Fibroblast of the aortic adventitia (primary cell): ENCODE measurements at places on chromosomes 3 and 15. TPM values are rescaled to one million over a fixed set of nuclear protein-coding genes. Genes with fewer than 3 reads are reported as not detected.

GRCh38 chr3:67461667-67462142 lies 192.7 kb downstream of the SUCLG2 start:
- peak; percentile 37 for DNase-seq

- no peak for DNase-seq
Observed at GRCh38 chr3:9617056-9617455, 32.2 kb upstream of the MTMR14 start.

The TERC gene
- 124 and 230 TPM in 2 replicates for total RNA-seq

DNA sequence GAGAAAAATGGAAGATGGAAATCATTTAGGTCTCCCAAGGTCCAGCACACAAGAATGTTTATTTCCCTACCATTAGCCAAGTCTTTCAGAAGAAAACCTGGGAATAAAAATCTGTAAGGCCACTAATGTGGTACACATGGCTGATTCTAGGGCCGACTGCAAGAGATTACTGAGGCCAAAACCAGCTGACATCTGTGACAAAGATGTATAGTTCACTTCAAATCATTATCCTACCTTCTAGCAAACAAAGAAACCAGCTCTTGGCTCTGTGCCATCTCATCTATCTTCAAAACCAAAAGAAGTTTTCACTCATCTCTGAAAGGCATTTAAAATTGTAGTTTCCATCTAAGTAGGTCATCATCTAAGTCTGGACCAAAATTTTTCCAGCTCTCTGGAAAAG lies 43.9 kb downstream of the ERC2 start:
- DNase-seq, result no peak

DNA sequence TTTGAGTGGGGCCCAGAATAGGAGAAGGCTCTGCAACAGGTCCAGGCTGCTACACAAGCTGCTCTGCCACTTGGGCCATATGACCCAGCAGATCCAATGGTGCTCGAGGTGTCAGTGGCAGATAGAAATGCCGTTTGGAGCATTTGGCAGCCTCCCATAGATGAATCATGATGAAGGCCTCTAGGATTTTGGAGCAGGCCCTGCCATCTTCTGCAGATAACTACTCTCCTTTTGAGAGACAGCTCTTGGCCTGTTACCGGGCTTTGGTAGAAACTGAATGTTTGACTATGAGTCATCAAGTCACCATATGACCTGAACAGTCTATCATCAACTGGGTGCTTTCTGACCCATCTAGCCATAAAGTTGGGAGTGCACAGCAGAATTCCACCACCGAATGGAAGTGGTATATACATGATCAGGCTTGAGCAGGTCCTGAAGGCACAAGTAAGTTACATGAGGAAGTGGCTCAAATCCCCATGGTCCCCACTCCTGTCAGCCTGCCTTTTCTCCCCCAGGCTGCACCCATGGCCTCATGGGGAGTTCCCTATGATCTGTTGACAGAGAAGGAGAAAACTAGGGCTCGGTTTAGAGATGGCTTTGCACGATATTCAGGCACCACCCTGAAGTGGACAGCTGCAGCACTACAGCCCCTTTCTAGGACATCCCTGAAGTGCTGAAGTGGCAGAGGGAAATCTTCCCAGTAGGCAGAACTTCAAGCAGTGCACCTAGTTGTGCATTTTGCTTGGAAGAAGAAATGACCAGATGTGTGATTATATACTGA lies 971.4 kb downstream of the MCTP2 start:
- DNase-seq, result peak; percentile 5

- DNase-seq, result no peak
Observed at GRCh38 chr3:143581972-143582722, 266.1 kb downstream of the SLC9A9 start.

- peak; percentile 48 for DNase-seq
Observed at GRCh38 chr3:149366941-149367840, 10.3 kb downstream of the TM4SF1 start.

GRCh38 chr3:115102046-115102445 lies 45.0 kb downstream of the ZBTB20 start:
- no peak for DNase-seq

DNA sequence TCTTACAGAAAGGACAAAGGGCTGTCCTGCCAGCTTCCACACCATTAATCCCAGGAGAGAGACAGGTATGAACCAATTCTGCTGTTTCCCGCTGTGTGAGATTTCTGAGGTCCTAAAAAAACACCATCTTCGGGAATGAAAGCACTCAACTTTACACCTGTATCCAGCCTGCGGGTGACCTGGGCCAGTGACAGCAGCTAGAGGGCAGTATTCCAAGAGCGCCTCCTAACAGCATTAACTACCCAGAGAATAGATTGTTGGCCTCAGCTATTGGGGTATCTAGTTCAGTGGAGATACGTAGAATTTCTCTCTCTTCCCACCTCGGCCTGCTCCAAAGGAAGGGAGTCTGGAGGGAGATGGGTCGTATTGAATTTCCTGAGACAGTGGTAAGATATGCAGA lies 55.1 kb downstream of the WDR76 start:
- DNase-seq, result no peak

DNA sequence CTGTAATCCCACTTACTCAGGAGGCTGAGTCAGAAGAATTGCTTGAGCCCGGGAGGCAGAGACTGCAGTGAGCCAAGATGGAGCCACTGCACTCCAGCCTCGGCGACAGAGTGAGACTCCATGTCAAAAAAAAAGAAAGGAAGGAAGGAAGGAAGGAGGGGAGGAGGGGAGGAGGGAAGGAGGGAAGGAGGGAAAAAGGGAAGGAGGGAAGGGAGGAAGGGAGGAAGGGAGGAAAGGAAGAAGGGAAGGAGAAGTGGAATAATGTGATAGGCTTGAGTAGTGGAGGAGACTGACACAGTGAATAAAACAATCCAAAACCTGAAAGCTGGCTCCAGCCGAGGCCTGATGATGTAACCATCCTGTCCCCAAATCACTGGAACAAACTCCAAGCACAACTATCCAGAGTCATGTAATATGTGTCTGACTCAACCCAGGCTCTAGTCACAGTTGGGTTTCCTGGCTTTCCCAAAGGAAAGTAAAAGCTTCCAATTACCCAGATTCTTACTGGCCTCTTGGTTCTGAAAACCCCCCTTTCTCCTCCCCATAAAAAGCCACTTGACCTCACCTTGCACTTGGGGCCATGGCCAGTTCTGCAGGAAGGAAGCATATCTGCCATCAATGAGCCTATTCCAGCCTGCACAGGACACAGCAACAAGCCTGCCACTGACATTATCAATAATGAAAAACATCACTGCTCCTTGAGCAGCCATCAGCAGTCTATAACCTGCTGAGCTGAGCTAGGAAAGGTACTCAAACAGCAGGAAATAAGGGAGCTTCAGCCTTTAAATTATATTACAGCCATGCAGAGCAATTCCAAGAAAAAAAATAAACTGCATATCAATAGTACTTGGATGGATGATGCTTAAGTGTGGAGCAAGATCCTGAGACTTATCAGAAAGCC lies 48.3 kb downstream of the MB21D2 start:
- peak; percentile 59 for DNase-seq

The MYZAP gene
- total RNA-seq, result not detected in 2 replicates

The USF3 gene
- total RNA-seq, result 4.5 and 12.9 TPM in 2 replicates

DNA sequence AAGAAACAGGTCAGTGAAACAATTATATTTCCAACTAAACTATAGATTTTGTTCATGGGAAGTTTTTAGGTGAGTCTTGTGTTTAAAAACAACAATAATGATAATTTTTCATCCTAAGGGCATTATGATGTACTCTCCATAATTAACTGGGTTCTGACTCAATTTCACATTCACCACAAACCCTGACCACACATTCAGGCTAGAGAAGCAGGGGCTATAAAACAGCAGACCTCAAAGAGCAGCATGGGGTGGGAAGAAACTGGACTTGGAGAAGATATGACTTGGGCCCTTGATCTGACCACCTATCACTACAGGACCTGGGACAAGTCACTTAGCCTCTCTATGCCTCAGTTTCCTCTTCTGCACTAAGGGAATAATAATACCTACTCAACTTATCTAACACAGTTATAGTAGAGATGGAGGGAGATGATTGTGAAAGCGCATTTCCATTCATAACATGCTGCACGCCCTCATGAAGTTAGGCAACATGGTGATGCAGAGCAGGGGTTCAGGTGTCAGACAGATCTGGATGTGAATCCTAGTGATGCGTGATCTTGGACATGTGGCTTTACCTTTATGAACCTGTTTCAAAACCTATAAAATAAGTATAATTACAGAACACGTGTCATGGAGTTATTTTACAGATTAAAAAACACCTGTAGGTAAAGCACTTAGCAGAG lies 63.0 kb upstream of the ACP3 start:
- DNase-seq, result no peak

The PHLDB2 gene
- 61.9 and 79.2 TPM in 2 replicates for total RNA-seq

- peak; percentile 52 for DNase-seq
Observed at GRCh38 chr3:157073810-157074209, 86.1 kb downstream of the CCNL1 start.

DNA sequence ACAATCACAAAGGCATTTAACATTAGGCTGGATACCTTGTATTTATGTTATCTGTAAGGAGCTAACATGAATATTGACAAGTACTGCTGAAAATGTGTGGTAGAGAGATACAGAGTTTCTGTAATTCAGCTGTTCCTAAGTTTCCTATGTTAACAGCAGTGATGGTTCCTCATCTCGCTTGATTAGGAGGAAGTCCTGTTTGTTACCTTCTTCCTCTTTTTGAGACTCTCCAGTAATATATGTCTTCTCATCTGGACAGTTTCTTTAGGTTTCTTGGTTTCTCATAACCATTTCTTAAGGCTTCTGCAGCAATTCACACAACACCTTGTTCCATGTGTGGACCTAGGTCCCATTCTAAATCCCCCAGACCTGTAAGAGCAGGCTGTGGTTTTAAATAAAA lies 11.4 kb upstream of the PEX5L start:
- no peak for DNase-seq

DNA sequence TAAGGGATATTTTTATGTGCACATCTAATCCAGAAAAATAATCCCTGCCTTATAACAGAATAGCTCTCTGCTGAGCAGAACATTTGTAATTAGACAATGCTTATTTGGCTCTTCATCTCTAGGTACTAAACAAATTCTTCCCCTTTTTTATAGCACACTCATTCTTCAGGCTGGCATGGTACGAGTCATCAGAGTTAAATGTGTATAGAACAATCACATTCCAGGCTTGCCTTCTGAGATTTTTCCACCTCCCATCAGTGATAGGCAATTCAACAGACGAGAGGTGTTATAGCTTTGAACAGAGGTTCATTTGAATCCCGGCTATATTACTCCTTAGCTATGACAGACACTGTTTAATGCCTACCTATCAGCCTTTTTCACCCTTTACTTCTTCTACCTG lies 21.4 kb upstream of the SPPL2A start:
- DNase-seq, result peak; percentile 7

- no peak for DNase-seq
Observed at GRCh38 chr3:72738752-72739530, 109.3 kb downstream of the SHQ1 start.

DNA sequence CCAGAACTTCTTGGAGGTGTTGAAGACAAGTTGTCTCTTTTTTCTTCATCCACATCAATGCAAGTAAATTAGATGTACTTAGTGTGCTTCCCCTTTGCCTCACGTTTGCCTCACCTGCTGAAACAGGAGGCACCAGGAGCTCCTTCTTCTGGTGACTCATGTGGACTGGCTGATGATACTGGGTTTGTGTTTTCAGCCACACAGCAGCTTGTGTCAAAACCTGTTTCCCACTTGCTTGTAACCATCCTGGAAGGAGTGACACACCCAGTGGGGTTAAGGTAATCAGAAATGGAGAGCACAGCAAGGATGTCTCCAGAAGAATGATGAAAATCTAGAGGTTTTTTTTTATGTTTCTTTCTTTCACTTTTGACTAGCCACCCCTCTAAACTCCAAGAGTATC lies 143.3 kb upstream of the RBMS3 start:
- DNase-seq, result no peak

The SLC38A3 gene
- total RNA-seq, result 0.27 TPM in 1 of 2 replicates, not detected in the other

The IL17RE gene
- 1.5 and 3.1 TPM in 2 replicates for total RNA-seq

DNA sequence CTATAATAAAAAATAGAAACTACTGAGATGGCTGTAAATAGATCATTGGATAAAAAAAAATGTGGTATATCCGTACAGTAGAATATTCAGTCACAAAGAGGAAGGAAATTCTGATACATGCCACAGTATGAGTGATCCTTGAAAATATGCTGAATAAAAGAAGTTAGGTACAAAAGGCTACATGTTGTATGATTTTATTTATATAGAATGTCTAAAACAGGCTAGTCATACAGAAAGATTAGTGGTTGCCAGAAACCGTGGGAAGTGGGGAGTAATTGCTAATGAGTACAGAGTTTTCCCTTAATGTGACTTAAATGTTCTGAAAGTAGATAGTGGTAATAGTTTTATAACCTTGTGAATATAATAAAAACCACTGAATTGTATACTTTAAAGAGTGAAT lies 24.9 kb upstream of the FAH start:
- no peak for DNase-seq

- DNase-seq, result no peak
Observed at GRCh38 chr3:148235566-148235965, 462.1 kb upstream of the AGTR1 start.

DNA sequence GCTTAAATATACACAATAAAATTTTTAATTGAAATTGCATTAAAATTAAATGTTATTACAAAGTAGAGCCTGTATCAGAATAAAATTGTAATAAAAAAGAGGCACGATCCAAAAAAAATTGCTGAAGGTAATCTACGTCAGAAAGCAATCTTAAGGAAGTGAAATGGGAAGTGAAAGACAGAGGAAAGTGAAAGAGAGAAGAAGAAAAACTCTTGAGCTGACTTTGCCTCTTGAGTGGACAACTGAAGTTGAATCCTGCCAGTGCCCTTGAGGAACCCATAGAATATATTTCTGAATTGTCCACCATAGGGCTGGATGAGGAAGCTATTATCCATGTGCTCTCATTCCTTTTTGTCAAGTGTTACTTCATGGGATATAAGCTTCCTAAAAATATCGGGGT lies 285.1 kb upstream of the STAC start:
- DNase-seq, result no peak

The ROPN1 gene
- total RNA-seq, result not detected in 2 replicates

The WDR49 gene
- total RNA-seq, result under 0.01 and 0.08 TPM in 2 replicates

- DNase-seq, result no peak
Observed at GRCh38 chr15:25879438-25879837, 16.3 kb upstream of the ATP10A start.

DNA sequence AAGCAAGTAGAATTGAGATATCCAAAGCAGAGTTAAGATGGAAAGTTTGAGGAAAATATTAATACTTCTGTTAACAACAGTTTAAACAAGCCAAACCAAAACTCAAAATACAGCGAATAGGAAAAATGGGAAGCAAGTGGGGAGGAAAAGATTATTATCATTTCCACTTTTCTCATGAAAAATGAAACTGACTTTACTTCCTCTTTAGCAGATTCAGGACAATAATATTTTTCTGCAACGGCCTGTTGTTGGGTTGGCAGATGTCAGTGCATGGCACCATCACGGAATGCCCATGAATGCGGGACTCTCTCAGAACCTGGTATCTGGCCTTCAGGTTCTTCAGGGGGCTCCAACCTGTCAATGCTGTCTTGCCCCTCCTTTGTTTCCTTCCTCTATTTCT lies 11.1 kb downstream of the ANKUB1 start:
- DNase-seq, result no peak

- DNase-seq, result no peak
Observed at GRCh38 chr15:74405823-74406222, 27.9 kb downstream of the SEMA7A start.

- no peak for DNase-seq
Observed at GRCh38 chr3:1661839-1662238, 436.8 kb upstream of the CNTN4 start.

- no peak for DNase-seq
Observed at GRCh38 chr15:43183270-43183669, 1.9 kb upstream of the CCNDBP1 start.

GRCh38 chr15:60563539-60564404 lies 84.8 kb upstream of the ICE2 start:
- DNase-seq, result no peak
